ENCODE measurements at places on chromosomes 6 and 20.

GRCh38 chr6:132693478-132693877 lies 20.4 kb downstream of the VNN1 start:
- no peak for DNase-seq

GRCh38 chr6:133701633-133702331 lies 187.1 kb upstream of the TCF21 start:
- DNase-seq: peak; percentile 25

DNA sequence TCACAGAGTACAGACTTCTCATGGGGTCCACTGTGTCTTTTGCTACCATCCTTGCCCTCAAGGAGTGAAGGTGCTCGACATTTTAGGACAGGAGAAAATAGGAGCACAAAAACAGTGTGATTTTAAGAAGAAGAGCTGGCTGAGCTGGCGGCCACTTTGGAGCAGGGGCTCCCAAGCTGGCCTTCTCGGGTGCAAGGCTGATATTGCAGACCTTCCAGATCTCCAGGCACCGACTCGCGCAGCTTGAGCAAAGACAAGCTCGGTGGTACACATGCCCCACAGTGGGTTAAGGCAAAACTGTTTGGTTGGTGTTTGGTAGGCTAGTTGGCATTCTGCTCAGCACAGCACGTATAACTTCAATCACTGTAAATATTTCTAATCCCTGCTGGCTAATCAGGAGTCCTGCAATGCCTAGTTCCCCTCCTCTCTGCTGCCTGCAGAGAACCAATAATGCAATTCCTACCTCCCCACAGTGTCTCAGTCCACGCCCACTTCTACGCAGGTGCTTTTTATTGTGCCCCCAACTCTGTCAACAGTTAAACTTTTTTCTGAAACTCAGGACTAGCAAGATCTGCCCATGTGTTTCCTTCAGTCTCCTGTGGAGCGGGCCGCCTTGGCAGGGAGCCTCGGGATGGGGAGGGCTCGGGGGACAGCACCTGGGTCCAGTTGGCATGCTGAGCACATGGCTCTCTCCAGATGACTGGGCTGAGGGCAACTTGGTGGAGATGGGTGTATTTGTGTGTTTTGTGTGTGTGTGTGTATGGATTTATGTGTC lies 12.7 kb upstream of the SMOC2 start:
- DNase-seq: no peak

GRCh38 chr6:43248101-43248500 lies 4.8 kb downstream of the TTBK1 start:
- DNase-seq: no peak

DNA sequence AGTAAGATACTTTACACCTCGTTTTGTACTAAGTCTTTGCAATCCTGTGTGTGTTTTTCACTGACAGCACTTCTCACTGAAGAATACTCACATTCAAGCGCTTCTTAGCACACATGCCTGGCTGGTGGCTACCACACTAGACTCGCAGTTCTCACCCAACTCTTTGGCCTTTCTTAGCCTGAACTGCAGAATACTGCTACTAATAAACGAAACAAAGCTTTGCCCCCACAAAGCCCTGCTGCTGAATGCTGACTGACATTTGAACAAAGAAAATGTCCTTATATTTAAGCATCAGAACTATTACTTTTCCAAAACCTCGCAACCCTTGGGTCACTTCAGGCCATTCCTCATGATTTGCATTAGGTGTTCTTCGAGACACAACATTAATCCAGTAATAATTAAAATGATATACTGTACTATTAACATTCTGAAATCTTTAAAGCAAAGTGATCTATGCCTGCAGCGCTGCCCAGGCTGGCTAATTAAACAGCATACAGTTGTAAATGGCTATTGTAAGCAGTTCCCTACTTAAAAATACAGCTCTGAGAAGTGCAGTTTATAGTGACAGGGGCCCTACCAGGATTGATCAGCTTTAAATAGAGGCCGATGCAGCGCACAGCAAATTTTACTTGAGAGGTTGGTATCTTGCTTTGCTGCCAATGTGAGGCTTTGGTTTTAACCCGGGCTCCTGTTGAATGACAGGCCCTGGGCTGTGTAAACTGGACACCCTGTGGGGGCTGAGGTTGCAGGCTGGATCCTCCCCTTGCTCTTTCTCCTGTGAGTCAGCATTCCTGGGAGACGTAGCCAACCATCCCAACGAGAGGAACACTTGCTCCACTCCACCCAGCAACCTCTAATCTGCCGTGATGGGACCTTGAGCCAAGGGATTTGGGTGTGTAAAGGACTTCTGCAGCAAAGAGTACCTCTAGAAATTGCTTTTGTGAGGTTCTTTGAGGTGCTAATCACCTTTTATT lies 899.0 kb downstream of the TFAP2A start:
- DNase-seq: peak; percentile 66

All from fibroblast of skin of right quadriceps (primary cell).